ENCODE measurements at places on chromosomes 2 and 18. TPM values are rescaled to one million over a fixed set of nuclear protein-coding genes. Genes with fewer than 3 reads are reported as not detected.

Gene ALPG
- not detected for total RNA-seq

Gene CD28
- total RNA-seq, result not detected

Gene TPRKB
- 136 TPM for total RNA-seq

Gene ARHGAP15
- total RNA-seq, result 0.15 TPM

Gene CELF4
- not detected for total RNA-seq

Gene LINC00305
- total RNA-seq, result not detected

Gene CDH2
- total RNA-seq, result 32.5 TPM

Gene ITGA4
- 47.6 TPM for total RNA-seq

Gene OXER1
- not detected for total RNA-seq

Gene GKN2
- not detected for total RNA-seq

Gene CLEC4F
- total RNA-seq, result not detected

Gene SEPTIN10
- total RNA-seq, result 34.1 TPM

Gene C2orf92
- 0.84 TPM for total RNA-seq

Gene LTBP1
- 4.8 TPM for total RNA-seq

Gene SF3B1
- total RNA-seq, result 155 TPM

Gene AKAIN1
- total RNA-seq, result not detected

DNA sequence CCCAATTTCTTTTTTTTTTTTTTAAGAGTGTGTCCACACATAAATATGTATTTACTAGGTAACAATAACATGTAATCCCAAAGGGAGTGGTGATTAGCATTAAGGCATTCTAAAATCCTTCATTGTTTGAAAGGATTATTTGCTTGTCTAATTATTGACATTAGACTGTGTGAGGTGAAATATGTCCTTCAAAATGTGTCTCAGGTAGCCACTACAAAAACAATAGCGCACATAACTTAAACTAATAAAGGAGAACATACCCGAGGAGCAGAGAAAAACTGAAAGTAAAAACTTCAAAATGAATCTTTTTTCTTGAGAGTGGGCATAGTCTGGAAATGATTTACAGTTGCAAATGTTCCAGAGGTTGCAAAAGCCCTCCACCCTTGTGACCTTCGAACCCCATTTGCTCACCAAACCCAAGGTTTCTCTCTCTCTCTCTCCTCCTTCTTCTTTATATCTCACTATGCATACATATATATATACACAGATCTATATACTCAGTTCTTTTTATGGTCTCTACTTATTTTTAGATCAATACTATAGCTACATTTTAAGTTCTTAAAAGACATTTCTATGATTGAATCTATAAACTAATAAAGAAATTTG lies 24.4 kb upstream of the FRZB start:
- DNase-seq, result no peak

GRCh38 chr2:189092936-189093335 lies 86.6 kb downstream of the COL5A2 start:
- no peak for DNase-seq

GRCh38 chr2:64344999-64345576 lies 108.9 kb upstream of the LGALSL start:
- no peak for DNase-seq

DNA sequence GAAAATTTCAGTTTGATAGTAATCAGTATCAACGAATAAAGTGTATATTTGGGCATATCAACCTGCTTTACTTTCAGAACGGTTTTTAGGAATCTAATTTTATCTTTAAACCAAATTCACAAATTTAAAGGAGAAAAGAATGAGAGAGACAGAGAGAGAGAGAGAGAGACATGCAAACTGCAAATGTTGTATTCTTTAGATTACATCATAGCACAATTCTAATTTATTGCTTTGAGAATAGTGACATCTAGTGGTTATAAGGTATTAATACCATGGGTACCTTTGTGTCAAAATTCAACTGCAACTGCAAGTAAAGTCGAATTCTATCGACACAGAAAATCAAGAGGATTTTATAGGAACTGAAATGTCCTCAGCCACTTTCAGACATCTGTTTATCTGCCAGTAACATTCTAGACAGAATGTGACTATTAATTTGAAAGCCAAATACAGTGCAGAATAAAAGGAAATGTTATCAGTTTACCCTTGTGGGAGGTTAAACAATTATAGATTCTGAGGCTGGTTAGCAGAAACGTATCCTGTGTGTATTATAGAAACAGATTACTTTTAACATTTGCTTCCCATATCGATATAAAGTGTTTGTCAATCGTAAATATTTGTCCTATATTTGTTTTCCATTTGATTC lies 529.8 kb upstream of the VRK2 start:
- DNase-seq, result peak; percentile 60

GRCh38 chr18:2654928-2655177 lies 673 bp upstream of the SMCHD1 start:
- DNase-seq, result no peak

GRCh38 chr2:168997794-168998193 lies 33.3 kb downstream of the ABCB11 start:
- DNase-seq, result no peak

DNA sequence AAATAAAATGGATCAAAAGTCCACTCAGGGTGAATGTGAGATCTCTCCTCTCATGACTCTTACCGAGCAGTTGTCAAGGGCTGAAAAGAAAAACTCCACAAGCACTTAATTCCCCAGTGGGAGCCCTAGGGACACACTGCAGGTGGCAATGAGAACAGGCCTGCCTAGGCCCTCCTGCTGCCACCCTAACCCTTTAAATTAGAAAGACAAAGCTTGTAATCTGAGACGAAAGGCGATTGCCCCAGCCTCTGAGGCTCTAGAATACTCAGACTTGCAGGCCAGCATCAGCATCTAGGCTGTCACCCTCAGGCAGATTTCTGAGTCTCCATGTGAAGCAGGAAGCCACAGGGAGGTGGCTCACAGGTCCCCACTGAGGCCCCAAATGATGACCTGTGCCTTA lies 457.0 kb upstream of the MYT1L start:
- DNase-seq, result no peak

DNA sequence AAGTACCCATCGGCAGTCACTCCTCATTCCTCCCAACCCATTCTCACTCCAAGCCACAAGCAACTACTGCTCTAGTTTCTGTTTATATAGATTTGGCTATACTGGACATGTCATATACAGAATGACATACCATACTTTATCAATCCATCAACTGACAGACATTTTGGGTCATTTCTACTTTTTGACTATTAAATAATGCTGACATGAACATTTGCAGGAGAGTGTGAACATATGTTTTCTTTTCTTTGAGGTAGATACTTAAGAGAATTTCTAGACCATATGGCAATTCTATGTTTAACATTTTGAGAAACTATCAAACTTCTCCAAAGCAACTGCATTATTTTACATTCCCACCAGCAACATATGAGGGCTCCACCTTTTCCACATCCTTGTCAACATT lies 32.6 kb downstream of the NMUR1 start:
- DNase-seq, result no peak

GRCh38 chr2:234836271-234836670 lies 115.5 kb upstream of the SH3BP4 start:
- no peak for DNase-seq

GRCh38 chr2:168490015-168490874 lies 34.2 kb downstream of the CERS6 start:
- DNase-seq, result peak; percentile 58

GRCh38 chr2:100126897-100127401 lies 15.4 kb downstream of the AFF3 start:
- DNase-seq, result no peak

- DNase-seq, result no peak
These were observed 35.4 kb downstream of the LAMA3 start for GRCh38 chr18:23724681-23725080.

DNA sequence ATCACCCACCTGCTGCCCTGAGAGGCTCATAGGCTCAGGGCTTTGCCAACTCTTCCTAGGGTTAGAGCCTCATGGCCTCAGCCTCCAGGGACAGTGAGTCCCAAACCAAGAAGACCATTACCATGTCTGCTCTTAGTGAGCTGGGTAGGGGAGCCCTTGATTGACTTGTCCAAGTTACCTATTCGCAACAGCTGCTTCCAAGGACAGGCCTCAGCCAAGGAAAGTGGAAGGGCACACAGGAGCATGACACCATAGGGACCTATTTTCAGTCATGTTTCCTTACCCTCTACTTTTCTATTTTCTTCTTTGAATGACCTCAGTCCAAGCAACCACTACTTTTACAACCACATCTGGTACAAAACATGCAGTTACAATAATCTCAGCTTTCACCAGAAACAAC lies 81.6 kb downstream of the LBH start:
- no peak for DNase-seq

DNA sequence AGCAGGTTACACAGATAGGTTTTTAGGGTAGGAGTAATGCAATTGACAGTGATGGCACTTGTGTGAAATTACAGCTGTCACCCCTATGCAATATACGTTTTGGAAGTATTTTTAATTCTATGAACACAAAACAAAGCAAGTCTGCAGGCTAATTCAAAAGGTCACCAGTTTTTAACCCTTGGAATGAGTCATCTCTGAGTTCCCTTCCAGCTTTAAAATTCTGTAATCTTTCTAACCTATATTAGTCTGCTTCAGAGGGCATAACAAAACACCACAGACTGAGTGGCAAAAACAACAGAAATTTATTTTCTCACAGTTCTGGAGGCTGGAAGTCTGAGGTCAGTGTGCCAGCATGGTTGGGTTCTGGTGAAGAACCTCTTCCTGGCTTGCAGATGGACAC lies 596.9 kb upstream of the HNMT start:
- DNase-seq, result no peak

DNA sequence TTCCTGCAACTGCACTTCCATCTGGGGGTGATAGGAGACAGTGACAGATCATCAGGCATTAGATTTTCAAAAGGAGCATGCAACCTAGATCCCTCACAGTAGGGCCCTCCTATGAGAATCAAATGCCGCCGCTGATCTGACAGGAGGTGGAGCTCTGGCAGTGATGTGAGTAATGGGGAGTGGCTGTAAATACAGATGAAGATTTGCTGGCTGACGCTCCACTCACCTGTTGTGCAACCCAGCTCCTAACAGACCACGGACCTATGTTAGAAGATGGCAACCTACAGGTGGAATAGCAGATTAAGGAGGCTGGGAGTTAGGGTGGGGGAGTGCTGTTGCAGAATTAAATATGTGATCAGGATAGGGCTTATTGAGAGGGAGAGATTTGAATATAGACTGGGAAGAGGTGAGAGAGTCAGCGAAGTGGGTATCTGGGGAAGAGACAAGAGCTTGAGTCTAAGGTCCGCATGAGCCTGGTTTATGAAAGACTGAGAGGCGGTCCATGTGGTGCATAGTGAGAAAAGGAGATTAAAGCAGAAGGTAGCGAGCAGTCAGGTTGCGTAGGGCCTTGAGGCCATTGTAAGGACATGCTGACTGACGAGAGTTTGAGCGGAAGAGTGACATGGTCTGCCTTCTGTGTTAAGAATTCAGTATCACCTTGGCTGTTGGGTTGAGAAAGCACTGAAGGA lies 31.3 kb upstream of the TOGARAM2 start:
- DNase-seq, result no peak

GRCh38 chr18:49898421-49898820 lies 85.1 kb upstream of the ACAA2 start:
- peak; percentile 43 for DNase-seq

DNA sequence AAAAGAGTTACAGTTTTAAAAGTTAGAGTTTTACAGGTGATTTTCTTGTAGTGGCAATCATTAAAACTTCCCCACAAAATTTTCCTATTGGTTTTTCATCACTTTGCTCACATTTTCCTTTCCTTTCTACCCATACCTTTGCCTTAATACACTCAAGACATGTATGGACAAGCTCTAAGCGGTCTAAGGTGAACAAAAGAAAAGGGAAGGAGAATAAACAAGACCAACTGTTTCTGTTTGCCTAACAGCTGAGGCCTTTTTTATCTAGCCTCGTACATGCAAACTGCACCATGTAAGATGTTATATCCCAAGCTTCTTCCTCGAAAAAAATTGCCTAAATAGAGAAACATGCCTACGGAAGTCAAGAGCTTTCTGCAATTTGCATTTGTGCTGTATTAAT lies 33.9 kb upstream of the TBC1D8 start:
- DNase-seq, result no peak

GRCh38 chr18:47772374-47773248 lies 157.8 kb downstream of the SMAD2 start:
- DNase-seq, result peak; percentile 70

DNA sequence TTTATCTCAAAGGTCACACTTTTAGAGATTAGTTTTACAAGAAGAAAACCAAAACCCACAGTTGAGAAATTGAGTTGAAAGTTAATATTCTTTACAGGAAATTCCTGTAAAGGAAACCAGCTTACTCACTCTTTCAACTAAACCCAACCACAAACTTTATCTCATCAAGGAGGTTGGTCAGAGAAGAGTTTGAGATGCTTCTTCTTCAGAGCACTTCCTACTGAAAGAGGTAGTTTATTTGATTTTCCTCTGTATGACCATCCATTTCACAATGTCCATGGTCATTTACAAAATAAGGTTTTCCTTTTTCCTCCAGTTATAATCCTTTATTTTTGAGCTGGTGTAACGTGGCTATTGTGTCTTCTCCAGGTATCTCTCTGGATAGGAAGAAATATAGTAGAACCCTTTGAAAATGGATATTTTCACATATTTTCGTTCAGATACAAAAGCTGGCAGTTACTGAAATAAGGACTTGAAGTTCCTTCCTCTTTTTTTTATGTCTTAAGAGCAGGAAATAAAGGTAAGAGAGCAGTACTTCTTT lies 4.5 kb upstream of the IL18RAP start:
- no peak for DNase-seq

DNA sequence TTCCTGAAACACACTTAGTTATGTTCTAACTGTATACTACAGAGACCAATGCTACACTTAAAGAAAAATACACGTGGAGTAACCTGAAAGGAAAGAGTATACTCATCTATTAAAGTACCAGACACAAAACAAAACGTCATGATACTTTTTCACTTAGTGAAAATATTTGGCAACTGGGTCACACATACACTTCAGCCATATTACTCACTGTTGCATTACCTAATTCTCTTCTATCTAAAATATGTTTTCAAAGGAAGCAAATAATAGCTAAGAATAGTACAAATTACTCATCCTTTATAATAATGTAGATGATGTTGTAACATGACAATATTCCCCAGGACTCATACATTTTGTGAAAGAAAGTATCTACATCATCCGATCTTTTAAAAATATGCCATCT lies 76.5 kb upstream of the EPB41L3 start:
- no peak for DNase-seq

DNA sequence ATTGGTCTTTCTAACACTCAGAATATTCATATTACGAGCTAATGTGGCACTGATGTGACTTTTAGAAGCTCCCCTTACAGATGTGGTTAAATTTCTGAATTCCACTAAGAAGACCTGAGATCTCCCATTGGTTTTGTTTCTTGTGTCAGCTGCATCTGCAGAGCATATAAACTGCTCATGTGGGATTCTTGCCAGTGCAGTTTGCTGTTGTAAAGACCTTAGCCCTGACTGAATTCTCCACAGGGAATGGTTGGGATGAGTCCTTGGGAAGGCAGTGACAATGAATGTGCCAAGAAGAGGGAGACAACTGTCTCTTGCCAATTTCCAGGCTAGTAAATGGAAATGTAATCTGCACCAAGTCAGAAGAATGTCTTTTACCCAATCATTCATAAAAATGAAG lies 94.1 kb downstream of the PTPRM start:
- no peak for DNase-seq

DNA sequence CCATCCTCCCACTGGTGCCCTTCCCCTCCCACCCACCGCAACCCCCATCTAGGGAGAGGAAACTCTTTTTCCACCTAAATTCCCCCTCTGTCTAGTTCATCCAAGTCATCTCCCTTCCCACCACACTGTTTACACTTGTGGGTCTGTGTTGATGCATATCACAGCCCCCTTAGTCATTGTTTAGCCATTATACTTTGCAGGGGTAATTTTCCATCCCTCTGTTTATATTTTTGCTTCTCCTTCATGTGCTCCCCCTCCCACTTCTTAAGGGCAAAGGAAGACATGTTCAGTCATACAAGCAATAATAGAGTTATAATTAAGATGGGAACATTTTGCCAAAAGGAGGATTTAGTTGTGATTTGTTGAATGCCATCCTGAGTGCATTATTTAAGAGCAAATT lies 187.8 kb upstream of the TNP1 start:
- peak; percentile 87 for DNase-seq
